Central memory CD4-positive, alpha-beta T cell (primary cell): ENCODE measurements at places on chromosomes 2 and 18.

GRCh38 chr2:199602271-199602895 lies 144.6 kb upstream of the SATB2 start:
- DNase-seq: no peak

DNA sequence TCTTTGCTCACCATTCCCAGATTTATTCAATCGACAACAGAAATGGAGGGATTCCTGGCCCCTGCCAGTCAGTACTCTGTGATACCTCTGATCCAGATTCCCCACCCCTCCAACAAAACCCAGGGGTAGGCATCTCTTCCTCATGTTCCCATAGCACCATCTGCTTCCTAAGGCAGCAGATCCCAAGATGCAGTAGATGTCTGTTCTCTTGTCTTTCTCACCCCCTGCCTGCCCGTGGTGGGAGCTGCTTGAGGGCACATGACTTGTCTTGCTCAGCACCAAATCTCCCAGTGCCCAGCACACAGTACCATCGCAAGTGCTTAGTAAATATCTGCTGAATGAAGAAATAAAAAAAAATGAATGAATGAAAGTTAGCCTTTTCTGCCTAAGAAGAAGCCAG lies 98.2 kb downstream of the ZBTB7C start:
- no peak for DNase-seq

DNA sequence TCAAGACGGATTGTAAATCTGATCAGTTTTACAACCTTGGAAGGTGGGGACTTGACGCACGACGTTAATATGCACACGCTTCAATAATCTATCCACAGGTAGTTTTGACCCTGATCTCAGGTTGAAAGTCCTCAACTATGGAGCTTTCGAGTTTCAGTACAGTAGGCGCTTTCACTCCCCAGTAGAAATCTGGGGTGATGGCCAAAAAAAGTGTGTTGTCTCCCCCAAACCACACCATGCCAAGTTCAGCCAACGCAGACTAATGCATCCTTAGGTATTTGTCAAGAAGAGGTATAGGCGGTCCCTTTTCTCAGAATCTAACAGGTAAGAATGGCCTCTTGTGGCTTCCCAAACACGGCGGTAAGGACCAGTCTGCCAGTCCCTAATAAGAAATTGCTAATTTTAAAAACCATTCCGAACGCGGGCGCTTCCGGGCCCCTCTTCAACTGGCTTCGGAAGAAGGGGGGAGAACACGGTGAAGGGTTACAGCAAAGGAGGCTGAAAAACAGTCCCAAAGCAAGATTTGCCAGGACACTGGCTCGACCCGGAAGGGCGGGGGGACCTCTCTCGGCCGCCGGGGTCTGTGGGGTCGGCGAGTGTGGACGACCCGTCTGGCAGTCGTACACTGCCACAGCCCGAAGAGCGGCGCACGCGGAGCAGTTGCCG lies 659 bp downstream of the FAM210A start:
- no peak for DNase-seq

- DNase-seq: no peak
Observed at GRCh38 chr2:121018136-121019061, 266.6 kb downstream of the TFCP2L1 start.

DNA sequence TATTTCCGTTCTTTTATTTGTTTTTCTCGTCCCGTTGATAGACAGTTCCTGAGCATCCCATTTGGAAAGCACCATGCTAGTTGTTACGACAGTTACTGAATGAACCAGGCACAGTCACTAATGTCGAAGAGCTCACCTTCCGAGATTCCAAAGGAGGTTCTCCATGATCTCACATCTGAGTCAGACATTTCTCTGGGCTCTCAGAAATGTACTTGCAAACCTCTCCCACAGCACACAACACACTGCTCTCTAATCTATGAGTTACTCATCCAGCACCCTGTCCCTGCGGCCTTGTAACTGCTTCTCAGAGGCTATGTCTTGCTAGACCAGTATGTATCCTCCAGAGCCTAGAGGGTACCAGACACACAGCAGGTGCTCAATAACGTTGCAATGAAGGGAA lies 174.7 kb downstream of the DNER start:
- DNase-seq: no peak

- no peak for DNase-seq
Observed at GRCh38 chr2:1569879-1570450, 156.7 kb downstream of the TPO start.

DNA sequence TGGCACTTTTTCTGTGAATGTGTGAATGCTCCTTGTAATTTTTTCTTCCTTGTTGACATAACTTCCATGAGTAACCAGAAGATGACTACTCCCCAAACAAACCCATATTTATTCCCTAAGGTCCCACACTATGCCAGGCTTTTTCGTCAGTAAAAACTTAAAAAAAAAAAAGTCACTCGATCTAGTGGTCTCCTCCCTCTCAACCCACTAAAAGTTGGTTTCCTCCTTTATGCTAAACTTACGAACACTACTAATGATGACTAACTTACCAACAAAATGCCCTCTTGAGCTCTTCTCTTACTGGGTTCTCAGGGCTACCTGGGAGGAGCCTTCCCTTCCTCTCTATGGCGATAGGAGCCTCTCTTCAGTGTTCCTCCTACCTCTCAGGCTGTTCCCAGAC lies 18.2 kb downstream of the ACVR1 start:
- DNase-seq: no peak

GRCh38 chr18:35732162-35732561 lies 150.6 kb downstream of the GALNT1 start:
- DNase-seq: no peak

DNA sequence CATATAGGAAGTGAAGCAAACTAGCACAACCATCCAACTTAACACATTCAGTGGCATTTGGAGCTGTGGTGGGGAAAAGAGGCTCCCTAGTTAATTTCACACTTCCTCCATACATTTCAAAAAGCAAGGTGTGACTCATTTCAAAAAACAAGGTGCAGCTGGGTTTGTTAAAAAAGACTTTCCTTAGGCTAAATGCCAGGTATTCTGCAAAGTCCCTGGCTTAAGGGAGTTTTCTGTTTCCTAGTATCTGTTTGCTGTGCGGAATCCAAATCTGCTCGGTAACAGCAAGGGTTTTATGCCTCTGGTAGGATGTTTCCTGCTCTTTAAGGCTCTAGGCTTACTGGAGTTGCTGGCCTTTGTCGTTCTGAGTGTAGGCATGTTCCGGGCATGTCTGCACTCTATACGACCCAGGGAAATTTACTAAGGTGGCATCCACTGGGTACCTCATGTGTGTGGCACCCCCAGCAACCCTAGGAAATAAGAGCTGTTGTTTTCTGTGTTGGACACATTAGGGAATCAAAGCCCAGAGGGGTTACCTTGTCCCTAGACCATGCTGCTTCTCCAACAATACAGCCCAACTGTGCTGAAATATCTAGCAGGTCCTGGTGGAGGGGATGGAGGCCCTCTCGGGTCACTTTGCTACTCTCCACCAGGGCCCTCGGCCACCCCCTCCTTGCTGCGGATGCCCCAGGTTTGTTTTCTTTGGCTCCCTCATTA lies 634 bp upstream of the MSGN1 start:
- no peak for DNase-seq

GRCh38 chr2:196239622-196240587 lies 68.5 kb upstream of the STK17B start:
- peak; percentile 87 for DNase-seq

GRCh38 chr2:44171018-44171417 lies 2.3 kb downstream of the PPM1B start:
- no peak for DNase-seq

DNA sequence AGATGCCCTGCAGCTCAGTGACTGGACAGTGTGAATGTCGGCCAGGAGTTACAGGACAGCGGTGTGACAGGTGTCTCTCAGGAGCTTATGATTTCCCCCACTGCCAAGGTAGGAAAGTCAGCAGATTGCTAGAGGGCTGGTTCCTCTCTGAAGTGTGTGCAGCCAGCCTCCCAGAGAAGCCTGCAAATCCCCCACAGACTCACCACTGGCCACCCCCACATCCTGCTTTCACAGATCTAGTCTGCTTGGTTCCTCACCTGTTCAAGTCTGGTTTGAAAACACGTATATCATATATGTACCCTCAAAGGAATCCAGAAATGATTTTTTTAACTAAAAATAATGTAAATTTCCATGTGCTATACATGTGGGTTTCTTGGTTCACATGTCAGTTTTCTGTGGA lies 121.1 kb downstream of the LAMA3 start:
- peak; percentile 19 for DNase-seq

DNA sequence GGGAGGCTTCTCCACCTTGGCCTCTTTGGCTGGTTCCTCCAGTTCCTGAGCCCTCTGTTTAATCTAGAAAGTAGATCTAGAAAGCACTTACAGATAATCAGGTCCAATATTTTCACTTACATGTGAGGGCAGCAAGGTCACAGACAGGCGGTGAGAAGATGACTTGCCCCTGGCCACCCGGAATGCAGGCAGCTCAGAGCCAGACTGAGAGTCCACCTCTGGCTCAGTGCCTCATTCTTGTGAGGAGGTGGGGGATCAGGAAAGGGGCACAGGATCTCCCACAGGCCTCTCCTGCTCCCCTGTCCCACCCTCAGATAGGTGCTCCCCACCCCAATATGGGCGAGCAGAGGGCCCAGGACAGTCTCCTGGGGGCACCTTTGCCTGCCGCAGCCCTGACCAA lies 5.8 kb downstream of the WNT6 start:
- no peak for DNase-seq

GRCh38 chr2:101806701-101807100 lies 109.2 kb downstream of the MAP4K4 start:
- no peak for DNase-seq

- no peak for DNase-seq
Observed at GRCh38 chr2:23794234-23794633, 132.7 kb downstream of the ATAD2B start.

DNA sequence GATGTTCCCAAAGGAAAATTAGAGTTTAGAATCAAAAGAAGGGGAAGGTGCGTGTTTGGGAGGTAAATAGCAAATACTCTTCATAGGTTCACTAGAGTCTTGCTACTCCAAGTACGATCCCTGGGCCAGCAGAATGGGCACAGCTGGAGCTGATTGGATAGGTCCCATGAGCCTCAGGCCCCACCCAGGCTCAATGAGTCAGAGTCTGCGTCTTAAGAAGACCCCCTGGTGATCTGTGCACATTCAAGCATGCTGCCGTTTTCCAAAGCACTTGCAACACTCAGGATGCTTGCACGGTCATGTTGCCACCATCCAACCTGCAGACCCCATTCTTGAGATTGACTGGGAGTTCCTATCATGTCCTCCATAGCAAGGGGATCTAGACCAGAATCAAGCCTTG lies 40.5 kb downstream of the ABCG8 start:
- no peak for DNase-seq

DNA sequence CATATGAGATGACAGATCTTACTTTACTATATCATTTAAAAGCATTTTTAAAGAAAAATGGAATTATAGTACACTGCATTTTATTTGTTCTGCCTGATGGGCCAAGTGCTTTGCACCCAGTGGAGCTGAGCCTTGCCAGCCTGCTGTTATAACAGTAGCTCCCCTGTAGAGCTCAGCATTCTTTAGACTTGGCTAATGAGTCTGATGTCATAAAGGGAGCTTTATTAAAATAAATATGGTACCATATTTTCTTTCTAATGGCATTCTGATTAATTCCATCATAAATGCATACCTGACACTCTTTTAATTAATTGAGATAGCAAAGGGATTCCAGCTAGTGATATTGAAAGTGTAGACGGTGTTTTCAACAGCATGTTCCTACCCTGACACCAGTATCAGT lies 40.7 kb downstream of the PARD3B start:
- DNase-seq: no peak

- DNase-seq: no peak
Observed at GRCh38 chr18:57523171-57523956, 63.1 kb downstream of the FECH start.

- DNase-seq: no peak
Observed at GRCh38 chr2:201734111-201734510, 35.7 kb upstream of the MPP4 start.

DNA sequence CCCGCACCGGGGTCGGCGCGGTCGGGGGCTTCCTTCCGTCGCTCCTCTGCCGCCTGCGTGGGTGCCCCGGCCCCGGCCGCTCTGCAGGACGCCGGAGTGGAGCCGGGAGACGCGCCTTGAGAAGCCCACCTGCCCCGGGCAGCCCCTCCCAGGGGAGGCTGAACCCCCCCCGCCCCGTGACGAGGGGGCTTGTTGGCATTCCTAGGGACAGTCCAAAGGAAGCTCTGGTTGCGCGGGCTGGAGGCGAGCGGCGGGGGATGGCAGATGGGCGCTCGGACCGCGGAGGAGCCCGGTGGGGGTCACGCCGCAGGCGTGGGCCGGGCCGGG lies 133.5 kb upstream of the MGAT5 start:
- peak; percentile 12 for DNase-seq

- peak; percentile 58 for DNase-seq
Observed at GRCh38 chr2:10048501-10049171, 5.3 kb downstream of the KLF11 start.

DNA sequence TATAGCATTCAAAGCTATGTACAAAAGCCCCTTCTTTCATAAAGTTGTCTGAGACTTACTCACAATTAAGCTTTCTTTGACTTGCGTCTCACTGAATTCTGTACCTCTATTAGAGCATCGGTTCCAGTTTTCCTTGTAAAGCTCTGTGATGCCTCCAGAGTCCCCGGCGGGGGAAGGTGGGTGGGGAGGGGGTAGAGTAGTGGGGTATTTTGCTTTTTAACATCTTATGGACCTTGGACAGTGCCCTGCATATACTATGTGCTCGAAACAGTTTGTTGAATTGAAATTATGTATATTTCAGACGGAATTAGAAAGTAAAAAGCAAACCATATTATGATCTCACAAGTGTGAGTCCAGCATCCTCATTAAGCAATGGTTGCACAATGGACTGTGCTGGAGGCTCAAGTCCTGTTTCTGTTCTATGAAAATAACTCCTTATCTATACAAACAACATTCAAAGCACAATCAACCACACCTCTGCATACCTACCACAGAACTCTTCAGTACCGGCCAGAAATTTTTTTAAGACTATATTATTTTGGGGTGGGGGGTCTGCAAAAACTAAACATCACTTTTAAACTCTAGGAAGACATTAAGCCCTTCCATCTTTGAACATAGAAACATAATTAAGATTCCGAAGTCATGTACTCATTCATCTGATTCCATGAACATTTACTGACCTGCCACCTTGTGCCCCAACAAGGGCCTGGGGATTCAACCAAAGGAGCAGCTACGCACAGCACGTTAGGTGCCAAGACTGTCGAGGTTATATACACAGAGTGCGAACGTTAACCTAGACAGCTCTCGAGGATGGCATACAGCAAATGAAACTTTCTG lies 908 bp downstream of the STAT1 start:
- DNase-seq: no peak

DNA sequence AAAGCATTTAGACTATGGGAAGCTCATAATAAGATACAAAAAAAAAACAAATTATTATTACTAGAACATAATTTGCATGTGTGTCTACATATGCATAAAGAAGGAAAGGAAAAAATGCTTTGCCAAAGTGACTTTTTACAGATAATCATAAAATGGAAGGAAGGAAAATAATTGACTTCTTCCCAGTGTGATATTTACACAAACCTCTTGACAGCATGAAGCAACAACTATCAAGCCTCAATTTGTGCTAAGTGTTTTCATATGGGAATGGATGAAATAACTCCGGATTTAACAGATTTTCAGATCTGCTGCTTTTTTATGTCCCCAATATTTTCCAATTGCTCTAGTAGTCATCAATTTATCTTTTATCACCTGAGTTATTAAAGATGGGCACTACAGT lies 275.9 kb upstream of the REG3G start:
- no peak for DNase-seq

GRCh38 chr18:40011201-40011600 lies 1943.8 kb upstream of the PIK3C3 start:
- DNase-seq: no peak
